ENCODE measurements at places on chromosomes 11 and 22.

- peaks cover 4% of the 10 kb centered on the region for H3K4me1 ChIP-seq
- no peak overlapping the region for H3K4me3 ChIP-seq
Observed at GRCh38 chr11:13261591-13262061, 16.0 kb upstream of the BMAL1 start.

GRCh38 chr11:94183886-94184264 lies 55.2 kb downstream of the PANX1 start:
- H3K4me3 ChIP-seq = no peak overlapping the region
- no peak for DNase-seq
- H3K27ac ChIP-seq = no peak overlapping the region
- H3K27me3 ChIP-seq = no peaks in the 10 kb centered on the region

DNA sequence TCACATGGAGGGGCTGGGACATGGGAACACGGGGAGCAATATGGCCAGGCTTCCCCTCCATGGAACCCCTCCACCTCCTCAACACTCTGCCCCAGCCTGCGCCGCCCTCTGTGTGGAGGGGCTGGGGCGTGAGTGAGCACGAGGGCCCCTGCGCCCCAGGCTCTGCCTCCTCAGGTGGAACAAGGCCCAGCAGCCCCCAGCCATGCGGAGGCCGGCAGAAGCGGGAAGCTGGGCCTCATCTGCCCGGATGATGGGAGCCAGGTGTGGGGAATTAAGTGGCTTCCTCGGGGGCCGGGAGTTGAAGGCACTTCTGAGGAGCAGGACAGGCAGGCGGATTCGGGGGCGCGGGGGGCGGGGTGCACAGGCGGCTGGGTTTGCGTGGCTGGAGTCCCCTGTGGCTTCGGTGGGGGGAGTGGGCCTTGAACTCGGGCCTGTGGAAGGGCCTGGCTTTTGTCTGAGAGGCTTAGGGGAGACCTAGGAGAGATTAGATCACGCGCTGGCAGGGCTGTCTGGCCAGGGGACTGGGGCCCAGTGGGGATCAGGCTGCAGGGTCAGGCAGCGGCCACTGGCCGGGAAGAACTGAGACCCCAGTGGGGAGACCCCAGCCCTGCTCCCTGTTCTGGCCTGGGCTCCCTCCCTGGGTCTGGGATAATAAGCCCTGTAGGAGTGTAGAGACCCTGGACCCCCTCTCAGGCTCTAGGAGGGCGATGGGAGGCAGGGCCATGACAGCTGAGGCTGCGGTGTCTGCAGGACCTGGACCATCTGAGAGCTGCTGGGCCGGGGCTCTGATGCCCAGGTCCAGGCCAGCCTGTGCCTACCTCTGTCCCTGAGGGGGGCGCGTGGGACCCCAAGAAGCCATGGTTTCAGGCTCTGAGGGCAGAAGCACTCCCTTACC lies 13.3 kb downstream of the PRR33 start:
- no peak overlapping the region for H3K27ac ChIP-seq
- H3K4me3 ChIP-seq = no peak overlapping the region
- no peak for DNase-seq
- peaks cover 3% of the 10 kb centered on the region for H3K36me3 ChIP-seq

- no peaks in the 10 kb centered on the region for H3K27me3 ChIP-seq
- H3K4me1 ChIP-seq = peaks cover 72% of the 10 kb centered on the region
- H3K36me3 ChIP-seq = peaks cover 4% of the 10 kb centered on the region
- peak overlapping the region; percentile 87 for H3K27ac ChIP-seq
- H3K4me3 ChIP-seq = peak overlapping the region; percentile 99
- peak; percentile 98 for DNase-seq
Observed at GRCh38 chr11:118338637-118339061, 3.9 kb downstream of the CD3D start.

DNA sequence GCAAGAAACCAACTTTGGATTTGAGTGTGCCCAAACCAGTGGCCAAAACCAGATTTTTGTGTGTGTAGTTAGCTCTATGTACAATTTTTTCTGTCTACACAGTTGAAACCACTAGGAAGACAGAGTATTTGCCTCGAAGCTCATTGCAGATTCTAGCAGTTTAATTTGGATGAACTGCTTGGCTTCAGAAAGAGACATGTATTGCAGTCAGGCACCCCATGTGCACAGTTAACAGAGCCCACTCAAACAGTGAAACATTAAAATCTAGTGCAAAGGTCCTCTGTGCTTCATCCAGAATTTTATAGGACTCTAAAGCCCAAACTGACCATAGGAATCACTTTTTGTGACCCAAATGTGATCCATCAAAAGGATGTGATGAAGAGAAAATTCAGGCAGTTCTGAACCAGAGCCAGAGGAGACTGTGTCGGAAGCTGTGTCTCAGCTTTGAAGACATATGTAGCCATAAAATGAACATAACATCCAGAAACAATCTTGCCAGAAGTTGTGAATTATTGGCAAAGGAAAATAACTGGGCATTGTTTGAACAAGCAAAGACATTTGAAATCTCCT lies 82.7 kb downstream of the PANX1 start:
- no peak overlapping the region for H3K4me3 ChIP-seq
- no peaks in the 10 kb centered on the region for H3K4me1 ChIP-seq
- DNase-seq = no peak
- H3K27ac ChIP-seq = no peak overlapping the region

- peak overlapping the region; percentile 61 for H3K27ac ChIP-seq
- peaks cover 16% of the 10 kb centered on the region for H3K4me1 ChIP-seq
- H3K4me3 ChIP-seq = peak overlapping the region; percentile 80
- no peaks in the 10 kb centered on the region for H3K36me3 ChIP-seq
- H3K27me3 ChIP-seq = no peaks in the 10 kb centered on the region
Observed at GRCh38 chr22:39041908-39042307, 1.2 kb downstream of the APOBEC3F start.

DNA sequence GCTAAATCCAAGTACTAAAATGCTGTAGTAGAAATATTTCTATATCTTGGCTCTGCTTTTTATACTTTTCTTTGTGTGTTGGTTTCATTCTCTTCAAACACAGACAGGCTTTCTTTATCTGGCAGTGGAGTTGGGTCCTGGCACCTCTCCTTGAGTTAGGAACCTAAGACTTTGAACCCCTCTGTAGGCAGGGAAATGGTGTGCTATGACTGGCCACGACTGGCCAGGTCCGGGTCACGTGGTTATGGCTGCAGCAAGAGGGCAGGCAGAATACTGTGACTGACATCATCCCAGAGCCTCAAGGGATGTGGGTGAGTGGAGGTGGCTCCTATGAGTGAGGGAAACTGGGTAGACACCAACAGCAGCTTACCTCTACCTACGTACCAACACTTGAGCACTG lies 42.0 kb downstream of the APIP start:
- no peaks in the 10 kb centered on the region for H3K27me3 ChIP-seq
- H3K27ac ChIP-seq = no peak overlapping the region
- no peak for DNase-seq
- no peaks in the 10 kb centered on the region for H3K4me1 ChIP-seq
- H3K4me3 ChIP-seq = no peak overlapping the region
- no peaks in the 10 kb centered on the region for H3K36me3 ChIP-seq

DNA sequence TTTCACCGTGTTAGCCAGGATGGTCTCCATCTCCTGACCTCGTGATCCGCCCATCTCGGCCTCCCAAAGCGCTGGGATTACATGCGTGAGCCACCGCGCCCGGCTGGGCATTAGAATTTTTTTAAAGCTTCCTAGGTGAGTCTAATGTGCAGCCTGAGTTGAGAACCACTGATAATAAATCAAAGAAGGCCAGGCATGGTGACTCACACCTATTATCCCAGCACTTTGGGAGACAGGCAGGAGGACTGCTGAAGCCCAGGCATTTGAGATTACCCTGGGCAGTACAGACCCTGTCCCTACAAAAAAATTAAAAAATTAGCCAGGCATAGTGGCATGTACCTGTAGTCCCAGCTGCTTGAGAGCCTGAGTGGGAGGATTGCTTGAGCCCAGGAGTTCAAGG lies 13.7 kb downstream of the MEI1 start:
- DNase-seq = no peak
- H3K4me1 ChIP-seq = no peaks in the 10 kb centered on the region
- peaks cover 3% of the 10 kb centered on the region for H3K27me3 ChIP-seq
- no peak overlapping the region for H3K4me3 ChIP-seq
- H3K27ac ChIP-seq = no peak overlapping the region
- no peaks in the 10 kb centered on the region for H3K36me3 ChIP-seq

Measured in CD8-positive, alpha-beta memory T cell (primary cell).